Small intestine (tissue), 16 donors: ENCODE measurements at places on chromosomes 1 and 21. TPM values are rescaled to one million over a fixed set of nuclear protein-coding genes. Genes with fewer than 3 reads are reported as not detected.
A peak's percentile ranks its signal among the peaks of the same experiment; 100 is the strongest.

GRCh38 chr1:116477429-116477828 is 93.4 kb downstream of the CD58 start:
- no peak overlapping the region for H3K4me3 ChIP-seq
- no peaks in the 10 kb centered on the region for H3K27me3 ChIP-seq
- no peaks in the 10 kb centered on the region for H3K36me3 ChIP-seq
- H3K4me1 ChIP-seq = peaks cover 18% of the 10 kb centered on the region
- peak overlapping the region; percentile 84 for H3K27ac ChIP-seq

The C4BPB gene
- polyA plus RNA-seq = 8.6 TPM

The RNF2 gene
- polyA plus RNA-seq = 3.4 TPM

GRCh38 chr1:52523376-52523775 is 29.5 kb downstream of the TUT4 start:
- no peaks in the 10 kb centered on the region for H3K27me3 ChIP-seq
- H3K4me1 ChIP-seq = no peaks in the 10 kb centered on the region
- peaks cover 28% of the 10 kb centered on the region for H3K36me3 ChIP-seq
- no peak overlapping the region for H3K4me3 ChIP-seq
- H3K27ac ChIP-seq = no peak overlapping the region

- no peaks in the 10 kb centered on the region for H3K36me3 ChIP-seq
- H3K4me3 ChIP-seq = no peak overlapping the region
- no peaks in the 10 kb centered on the region for H3K27me3 ChIP-seq
- H3K27ac ChIP-seq = no peak overlapping the region
- DNase-seq = no peak
Observed at GRCh38 chr1:25700144-25700523, 83.5 kb downstream of the MAN1C1 start.

DNA sequence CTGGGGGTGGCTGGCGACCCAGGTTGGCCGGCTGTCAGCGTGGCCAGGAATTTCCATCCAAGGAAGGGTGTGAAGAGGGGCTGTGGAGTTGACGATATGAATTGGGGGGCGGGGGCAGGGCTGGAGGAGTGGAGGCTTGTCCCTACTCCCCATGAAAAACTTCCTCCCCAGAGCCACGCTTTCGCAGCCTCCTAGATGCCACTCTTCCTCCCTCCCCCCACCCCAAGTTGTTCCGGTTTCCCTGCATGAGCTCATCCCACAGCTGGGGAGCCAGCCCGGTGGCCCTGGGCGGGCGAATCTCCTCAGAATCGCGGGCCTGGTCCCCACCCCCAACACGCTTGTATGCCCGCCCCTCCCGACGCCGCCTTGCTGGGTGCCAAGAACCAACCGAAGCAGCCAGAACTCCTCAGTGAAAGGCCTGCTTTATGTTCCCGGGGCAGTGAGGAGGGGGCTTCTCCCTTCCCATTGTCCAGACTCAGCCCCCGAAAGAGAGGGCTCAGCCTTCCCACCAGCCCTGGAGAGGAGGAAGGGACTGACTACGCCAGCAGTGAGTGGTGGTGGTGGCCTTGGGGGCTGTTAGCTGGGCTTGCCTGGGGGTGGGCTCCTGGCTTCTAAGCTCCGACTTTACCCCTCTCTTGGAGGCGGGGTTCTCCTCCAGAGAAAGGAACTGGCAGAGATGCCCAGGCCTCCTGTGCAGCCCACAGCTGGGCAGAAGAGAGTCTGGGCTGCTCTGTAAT is 1.8 kb upstream of the CSMD2 start:
- no peaks in the 10 kb centered on the region for H3K36me3 ChIP-seq
- H3K27me3 ChIP-seq = peaks cover 50% of the 10 kb centered on the region
- H3K27ac ChIP-seq = no peak overlapping the region
- no peak for DNase-seq

- no peak overlapping the region for H3K4me3 ChIP-seq
- H3K4me1 ChIP-seq = no peaks in the 10 kb centered on the region
- H3K36me3 ChIP-seq = no peaks in the 10 kb centered on the region
- peak; percentile 44 for DNase-seq
Observed at GRCh38 chr1:25766721-25767436, 33.1 kb upstream of the SELENON start.

The ITLN1 gene
- polyA plus RNA-seq = 230 TPM

GRCh38 chr1:209641832-209642172 is 10.4 kb downstream of the LAMB3 start:
- H3K4me1 ChIP-seq = peaks cover 44% of the 10 kb centered on the region
- H3K27me3 ChIP-seq = no peaks in the 10 kb centered on the region
- DNase-seq = no peak
- H3K27ac ChIP-seq = peak overlapping the region; percentile 71
- no peak overlapping the region for H3K4me3 ChIP-seq

DNA sequence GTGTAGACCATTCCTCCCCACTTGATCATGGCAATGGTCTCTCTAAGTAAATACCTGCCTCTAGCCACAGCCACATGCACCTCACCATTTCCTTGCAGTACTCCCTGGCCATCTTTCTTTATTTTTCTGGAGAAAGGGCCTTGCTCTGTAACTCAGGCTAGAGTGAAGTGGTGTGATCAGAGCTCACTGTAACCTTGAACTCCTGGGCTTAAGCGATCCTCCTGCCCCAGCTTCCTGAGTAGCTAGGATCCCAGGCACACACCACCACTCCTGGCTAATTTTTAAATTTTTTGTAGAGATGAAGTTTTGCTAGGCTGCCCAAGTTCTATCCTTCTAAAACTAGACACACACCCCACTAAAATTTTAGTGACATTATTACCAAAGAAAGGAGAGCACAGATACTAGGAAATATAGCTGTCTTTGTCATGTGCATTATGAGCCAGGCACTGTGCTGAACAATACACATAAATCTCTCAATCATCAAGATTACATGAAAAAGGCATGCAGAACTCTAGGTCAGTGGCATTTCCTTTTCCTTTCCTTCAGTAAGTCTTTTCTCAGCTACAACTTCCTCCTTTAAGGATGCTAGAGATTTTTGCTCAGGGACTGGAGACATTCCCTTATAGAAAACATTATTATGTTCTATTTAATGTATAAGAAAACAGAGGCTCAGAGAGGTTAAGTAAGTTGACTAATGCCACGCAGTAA is 95.0 kb upstream of the SERBP1 start:
- no peak overlapping the region for H3K27ac ChIP-seq
- H3K27me3 ChIP-seq = no peaks in the 10 kb centered on the region
- peaks cover 16% of the 10 kb centered on the region for H3K4me1 ChIP-seq
- no peaks in the 10 kb centered on the region for H3K36me3 ChIP-seq

- H3K27ac ChIP-seq = no peak overlapping the region
- H3K36me3 ChIP-seq = no peaks in the 10 kb centered on the region
- H3K27me3 ChIP-seq = peaks cover 10% of the 10 kb centered on the region
Observed at GRCh38 chr1:34346128-34346527, 169.4 kb downstream of the C1orf94 start.

The TDRD10 gene
- polyA plus RNA-seq = not detected

The AMY1C gene
- polyA plus RNA-seq = not detected

DNA sequence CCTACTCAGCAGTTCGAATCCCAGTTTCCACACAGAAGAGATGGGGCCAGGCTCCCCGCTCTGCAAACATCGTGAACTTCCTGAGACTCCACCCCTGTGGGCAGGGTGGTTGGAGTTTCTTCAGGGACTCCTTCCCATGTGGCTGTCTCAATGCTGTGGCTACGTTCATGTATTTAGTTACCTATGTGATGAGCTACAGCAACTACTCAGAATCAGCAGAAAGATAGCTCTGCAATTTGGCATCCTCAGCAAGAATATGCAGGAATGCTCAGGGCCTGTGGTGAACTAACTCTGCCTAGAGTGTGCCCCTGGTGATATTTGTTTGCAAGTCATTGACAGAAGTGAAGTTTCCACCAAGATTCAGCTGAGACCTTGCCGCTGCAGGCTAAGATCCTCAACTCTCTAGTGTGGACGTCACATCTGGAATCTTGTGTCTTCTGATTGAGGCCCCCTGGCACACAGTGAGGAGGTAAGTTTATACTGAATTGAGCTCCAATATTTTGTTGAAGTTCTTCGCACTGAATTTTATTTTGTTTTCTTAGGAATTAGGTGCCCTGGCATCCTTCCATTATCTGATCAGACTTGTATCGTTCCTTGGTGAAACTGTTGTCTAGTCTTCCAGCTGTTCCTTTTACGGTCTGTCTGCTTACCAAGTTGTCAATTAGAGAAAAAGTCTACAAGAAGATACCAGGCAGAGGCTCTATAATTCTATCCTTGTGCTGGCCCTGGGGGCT is 8.2 kb upstream of the GLRX2 start:
- no peaks in the 10 kb centered on the region for H3K36me3 ChIP-seq
- no peak overlapping the region for H3K27ac ChIP-seq
- H3K27me3 ChIP-seq = no peaks in the 10 kb centered on the region
- no peak for DNase-seq
- no peaks in the 10 kb centered on the region for H3K4me1 ChIP-seq
